Fibroblast of skin of left quadriceps (primary cell): ENCODE measurements at places on chromosomes 2 and 18.

GRCh38 chr2:115163572-115163971 lies 721.1 kb downstream of the DPP10 start:
- no peak for DNase-seq

- no peak for DNase-seq
Observed at GRCh38 chr18:74012954-74013630, 134.5 kb downstream of the FBXO15 start.

- DNase-seq, result no peak
Observed at GRCh38 chr18:7366597-7366996, 135.7 kb downstream of the LRRC30 start.

DNA sequence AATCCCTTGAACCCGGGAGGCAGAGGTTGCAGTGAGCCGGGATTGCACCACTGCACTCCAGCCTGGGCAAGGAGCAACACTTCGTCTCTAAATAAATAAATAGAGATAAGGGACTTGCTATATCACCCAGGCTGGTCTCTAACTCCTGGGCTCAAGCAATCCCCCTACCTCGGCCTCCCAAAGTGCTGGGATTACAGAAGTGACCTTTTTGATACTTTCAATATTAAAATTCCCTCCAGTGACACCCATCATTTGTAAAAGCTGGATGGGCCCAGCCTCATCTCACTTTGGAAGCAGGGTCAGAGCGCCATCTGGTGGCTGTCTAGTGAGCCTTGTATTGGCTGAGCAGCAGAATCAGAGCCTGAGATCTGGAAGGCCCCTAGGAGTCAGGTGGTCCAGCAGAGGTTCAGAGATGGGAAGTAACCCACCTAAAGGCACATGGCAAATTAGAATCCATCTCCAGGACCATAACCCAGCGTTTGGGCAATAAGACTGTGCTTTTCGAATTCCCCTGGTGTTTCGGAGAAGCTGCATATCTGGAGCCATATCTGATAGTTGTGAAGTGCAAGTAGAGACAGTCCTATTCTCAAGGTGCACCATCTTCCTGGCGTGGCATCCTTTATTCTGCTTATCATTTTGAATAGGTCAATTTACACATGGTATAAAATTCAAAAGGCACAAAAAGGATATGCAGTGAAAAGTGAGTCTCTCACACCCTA lies 18.3 kb upstream of the SLC35F6 start:
- peak; percentile 62 for DNase-seq

GRCh38 chr2:195319548-195320412 lies 337.2 kb upstream of the SLC39A10 start:
- DNase-seq, result no peak

GRCh38 chr18:51248685-51249084 lies 51.2 kb upstream of the MEX3C start:
- DNase-seq, result no peak

DNA sequence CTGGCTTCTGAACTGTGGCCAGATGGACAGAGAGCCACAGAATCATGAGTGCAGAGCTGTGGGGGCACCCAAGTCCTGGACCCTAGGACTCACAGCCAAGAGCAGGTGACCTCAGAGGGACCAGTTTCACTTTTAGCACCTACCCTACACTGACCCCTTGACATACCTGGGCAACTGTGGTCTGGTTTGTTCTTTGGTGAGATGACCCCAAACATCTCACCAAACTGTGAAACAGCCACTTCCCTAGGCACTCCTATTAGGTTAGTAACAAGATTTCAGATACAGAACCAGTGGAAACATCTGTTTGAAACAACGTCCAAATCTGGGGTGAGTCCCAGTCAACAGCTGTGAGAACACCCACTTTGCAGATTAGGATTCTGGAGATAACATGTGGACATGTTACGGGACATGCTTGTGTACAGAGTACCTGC lies 1.9 kb upstream of the ZFP36L2 start:
- no peak for DNase-seq

- no peak for DNase-seq
Observed at GRCh38 chr18:54183390-54183789, 41.1 kb downstream of the MBD2 start.

- DNase-seq, result no peak
Observed at GRCh38 chr2:162369551-162369950, 25.6 kb downstream of the GCA start.

GRCh38 chr2:149375801-149376361 lies 45.5 kb downstream of the LYPD6 start:
- no peak for DNase-seq

GRCh38 chr2:234130777-234131181 lies 80.3 kb downstream of the SPP2 start:
- no peak for DNase-seq
